Progenitor cell of endocrine pancreas (in vitro differentiated cells): ENCODE measurements at places on chromosomes 11 and 22.

GRCh38 chr22:24965822-24966626, 13.5 kb downstream of the KIAA1671 start:
- DNase-seq = no peak

- no peak for DNase-seq
Observed at GRCh38 chr22:30044881-30045493, 35.3 kb upstream of the HORMAD2 start.

GRCh38 chr11:92886243-92886905, 83.1 kb upstream of the MTNR1B start:
- peak; percentile 49 for DNase-seq

DNA sequence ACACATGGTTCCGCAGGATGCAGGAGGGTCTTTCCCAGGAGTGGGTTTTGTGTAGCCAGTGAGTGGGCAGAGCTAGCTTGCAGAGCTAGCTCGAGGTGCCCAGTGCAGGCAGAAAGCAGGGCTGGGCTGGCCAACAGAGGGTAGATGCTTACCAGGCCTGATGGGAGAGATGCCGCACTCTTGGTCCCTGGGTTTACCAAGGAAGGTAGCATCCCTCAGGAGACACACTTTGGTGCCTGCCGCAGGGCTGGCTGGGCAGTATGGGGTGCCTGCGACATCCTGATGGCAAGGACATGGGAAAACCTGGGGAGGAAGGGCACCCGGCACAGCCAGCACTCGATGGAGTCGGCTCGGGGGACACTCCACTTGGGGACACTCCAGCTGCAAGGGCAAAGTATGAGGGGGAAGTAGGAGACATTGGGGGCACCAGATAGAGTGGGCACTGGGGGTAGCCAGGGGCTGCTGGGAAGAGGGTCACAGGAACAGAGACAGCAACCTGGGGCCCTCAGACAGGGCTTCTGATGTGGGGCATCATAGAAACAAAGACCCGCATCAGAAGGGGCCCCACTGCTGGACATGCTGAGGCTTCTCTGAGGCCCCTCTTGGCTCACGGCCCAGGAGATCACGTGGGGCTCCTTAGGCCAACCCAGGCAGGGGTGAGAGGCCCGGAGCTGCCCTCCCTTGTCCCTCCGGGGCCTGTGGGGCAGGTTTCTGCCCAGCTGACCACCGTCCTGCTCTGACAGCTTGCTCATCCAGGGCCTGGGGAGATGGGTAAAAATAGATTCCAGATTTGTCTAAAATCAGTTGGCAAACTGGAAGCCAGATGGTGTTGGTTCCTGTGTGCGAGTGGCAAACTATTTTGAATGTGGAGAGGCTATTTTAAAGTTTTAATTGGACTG, 89.8 kb downstream of the MORC2 start:
- DNase-seq = no peak

DNA sequence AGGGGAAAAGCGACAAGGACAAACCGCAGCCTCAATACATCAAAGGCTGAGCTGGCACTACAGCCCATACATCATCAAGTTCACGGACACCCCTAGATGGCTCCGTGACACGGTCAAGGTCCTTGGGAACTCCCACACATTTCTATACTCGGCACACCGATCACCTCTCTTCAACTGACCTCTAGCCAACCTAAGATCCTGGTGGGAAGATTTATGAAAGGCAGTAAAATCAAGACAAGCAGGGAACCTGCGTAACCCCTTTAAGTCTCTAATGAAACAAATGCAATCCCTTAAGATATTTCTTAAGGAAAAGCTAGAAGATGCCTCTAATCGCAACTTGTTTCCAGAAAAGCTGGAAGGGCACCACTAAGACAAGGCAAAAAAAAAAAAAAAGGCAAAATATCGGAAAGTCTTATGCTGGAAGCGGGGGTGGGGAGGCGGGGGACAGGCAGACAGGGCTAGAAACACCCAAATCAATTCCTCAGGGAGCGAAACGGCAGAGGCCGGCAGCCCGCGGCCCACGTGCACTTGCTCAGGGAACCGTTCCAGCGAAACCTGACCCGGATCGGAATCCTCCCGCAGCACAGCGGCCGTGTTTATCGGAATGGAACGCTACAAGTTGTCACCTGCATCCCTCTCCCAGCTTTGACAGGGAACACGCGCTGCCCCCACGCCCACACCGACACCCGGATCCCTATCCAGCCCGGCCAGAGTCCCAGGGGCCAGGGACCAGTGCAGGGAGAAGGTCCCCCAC, 1.4 kb downstream of the ARHGAP20 start:
- peak; percentile 14 for DNase-seq
